ENCODE measurements at places on chromosomes 6 and 20.

GRCh38 chr6:93524671-93525451, 105.5 kb upstream of the EPHA7 start:
- no peak for DNase-seq

GRCh38 chr6:21559238-21559637, 34.3 kb upstream of the SOX4 start:
- DNase-seq = no peak

- no peak for DNase-seq
Observed at GRCh38 chr20:58141971-58142842, 86.2 kb downstream of the ANKRD60 start.

- DNase-seq = no peak
Observed at GRCh38 chr20:1534526-1534925, 23.0 kb downstream of the SIRPD start.

DNA sequence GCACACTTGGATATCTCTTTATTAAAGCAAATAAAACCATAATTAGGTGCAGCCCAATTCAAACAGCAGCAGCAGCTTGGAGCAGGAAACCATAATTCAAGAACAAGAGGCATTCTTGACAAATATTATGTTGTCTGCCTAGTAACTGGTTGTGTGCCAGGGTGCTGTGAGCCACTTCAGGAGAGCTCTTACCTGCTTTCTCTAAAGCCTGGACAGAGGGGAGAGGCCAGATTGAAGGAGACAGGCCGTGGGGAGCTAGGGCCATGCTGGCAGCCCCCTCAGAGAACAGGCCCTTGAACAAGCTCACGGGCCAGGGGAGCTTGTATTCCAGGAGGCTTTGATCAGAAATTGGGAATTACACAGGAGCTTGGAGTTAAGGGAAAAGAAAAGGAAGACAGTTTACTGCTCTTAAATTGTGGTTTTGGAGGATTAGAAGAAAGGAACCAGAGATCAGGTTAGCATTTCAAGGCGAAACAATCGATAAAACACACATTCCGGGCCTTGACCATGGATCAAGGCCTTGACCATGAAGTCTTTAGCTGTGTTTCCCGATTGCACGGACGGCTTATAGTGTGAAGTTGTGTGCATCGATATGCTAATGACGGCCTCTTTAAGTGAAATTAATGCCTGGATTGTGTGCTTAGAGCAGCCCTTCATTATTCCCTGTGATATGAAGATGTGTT, 69.8 kb upstream of the NKX2-2 start:
- DNase-seq = no peak

GRCh38 chr6:91106083-91106482, 519.2 kb upstream of the MAP3K7 start:
- DNase-seq = no peak

DNA sequence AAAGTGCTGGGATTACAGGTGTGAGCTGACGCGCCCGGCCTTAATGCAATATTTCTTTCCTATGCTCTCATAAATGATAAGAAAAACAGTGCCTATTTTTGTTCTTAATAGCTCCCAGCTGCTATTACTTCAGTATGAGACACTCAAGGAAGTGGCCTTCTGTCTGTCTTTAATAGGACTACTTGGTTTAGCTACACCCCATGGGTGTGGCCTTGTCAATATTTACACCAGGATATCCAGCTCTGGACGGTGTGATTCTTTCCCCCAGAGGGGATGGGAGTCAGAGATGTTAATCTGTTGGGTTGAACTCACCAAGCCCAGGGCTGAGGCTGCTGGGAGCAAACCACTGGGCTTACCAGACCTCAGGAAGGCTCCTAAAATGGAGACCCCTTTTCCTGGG, 134.2 kb downstream of the CEP57L1 start:
- DNase-seq = no peak

Data from stimulated activated CD8-positive, alpha-beta memory T cell treated with anti-CD3 and anti-CD28 coated beads, Interleukin-2, amount 100 ng/mL, for 1 hour (primary cell).